ENCODE measurements at places on chromosomes 1 and 21.

DNA sequence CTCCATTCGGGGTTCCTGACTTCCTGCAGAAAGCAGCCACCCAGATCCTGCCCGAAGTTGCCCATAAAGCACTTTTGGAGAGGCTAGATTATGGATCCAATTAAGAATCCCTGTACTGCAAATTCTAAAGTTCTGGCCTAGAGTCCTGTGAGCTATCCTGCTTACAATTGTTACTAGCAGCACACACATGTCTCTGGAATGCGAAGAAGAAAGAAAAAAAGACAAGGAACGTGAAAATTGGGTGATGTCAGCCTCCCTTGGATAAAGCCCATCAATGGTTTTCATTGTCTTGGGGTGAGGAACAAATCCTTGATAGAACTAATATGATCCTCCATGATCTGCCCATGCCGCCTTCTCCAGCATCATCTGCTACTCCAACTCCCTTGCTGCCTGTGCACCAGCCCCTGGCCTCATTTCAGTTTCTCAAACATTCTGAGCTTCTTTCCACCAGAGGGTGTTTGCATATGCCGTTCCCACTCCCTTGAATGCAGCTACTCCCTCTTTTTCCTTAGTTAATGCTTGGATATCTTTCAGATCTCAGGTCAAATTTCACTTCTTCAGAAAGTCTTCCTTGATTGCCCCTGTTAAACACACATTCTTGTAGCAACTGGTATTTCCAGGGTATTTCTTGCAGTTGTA lies 94.0 kb downstream of the ST6GALNAC5 start:
- DNase-seq: no peak

- DNase-seq: no peak
These were observed 543.5 kb downstream of the OMA1 start for GRCh38 chr1:58003059-58003458.

DNA sequence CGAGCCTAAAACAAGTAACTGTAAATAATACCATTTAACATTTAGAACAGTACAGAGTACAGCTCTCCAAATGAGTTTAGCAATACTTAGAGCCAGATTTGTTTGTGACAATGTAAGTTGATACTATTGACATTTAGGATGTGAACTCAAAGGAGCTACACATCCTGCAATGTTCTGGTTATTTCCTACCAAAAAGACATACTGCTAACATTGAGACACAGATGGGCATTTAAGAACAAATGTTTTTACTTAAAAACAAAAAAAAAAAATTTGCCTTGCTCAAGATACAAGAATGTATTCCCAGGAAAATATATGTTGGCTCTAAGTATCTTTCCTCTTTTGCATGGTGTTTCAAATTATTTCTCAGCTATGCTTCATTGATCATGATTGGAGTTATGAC lies 1464.8 kb upstream of the PRMT6 start:
- DNase-seq: no peak

DNA sequence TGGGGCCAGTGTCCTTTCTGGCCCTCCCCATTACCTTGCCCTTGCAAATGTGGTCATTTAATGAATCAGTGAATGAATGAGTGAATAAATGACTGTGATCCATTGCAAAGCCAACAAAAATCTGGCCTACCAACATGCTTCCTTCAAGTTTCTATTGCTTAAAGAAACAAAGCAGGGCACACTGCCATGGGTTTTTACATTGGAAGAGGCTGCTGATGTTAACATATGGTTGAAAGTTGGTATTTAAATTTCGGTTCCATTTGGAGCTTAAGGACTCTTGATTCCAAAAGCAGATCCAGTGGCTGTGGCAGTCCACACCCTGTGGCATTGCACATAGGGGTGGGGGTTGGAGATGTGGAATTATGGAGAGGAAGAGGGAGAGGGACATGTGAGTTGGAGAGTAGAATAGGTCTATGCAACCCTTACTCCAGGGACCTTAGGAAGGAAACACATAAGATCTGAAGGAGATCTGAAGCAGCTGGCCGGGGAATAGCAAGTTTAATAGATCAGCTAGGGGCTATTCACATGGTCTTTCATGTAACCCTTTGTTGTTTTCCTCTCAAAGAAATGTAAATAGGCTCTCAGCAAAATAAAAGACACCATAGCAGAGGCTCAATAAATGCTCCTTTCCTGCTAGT lies 7.2 kb downstream of the ABCA4 start:
- DNase-seq: no peak

GRCh38 chr1:119920104-119920968 lies 24.0 kb upstream of the ADAM30 start:
- no peak for DNase-seq

- no peak for DNase-seq
These were observed 84.1 kb downstream of the RGS2 start for GRCh38 chr1:192892934-192893333.

DNA sequence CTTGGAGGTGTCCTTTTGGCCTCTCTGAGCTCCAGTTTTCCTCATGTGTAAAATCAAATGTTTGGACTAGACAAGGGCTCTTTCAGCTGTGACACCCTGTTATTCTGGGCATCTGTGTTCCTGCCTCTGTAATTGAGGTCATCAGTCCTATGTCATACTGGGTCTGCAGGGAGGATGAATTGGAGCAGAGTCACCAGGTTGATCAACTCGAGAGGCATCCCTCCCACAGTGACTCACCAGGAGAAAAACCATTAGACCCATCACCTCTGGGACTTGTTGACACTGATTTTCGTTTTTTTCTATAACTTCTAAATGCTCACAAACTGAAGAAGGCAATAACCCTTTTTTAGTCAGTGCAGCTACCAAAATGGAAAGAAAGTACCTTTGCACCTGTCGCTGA lies 82.2 kb downstream of the ST6GALNAC5 start:
- no peak for DNase-seq

- no peak for DNase-seq
These were observed 67.5 kb downstream of the TRIM11 start for GRCh38 chr1:228339059-228339704.

- DNase-seq: no peak
These were observed 371.8 kb downstream of the HHAT start for GRCh38 chr1:210700511-210700910.

GRCh38 chr21:43741423-43742096 lies 22.6 kb downstream of the PDXK start:
- no peak for DNase-seq

- DNase-seq: no peak
These were observed 480.9 kb upstream of the ZRANB2 start for GRCh38 chr1:71561729-71562128.

DNA sequence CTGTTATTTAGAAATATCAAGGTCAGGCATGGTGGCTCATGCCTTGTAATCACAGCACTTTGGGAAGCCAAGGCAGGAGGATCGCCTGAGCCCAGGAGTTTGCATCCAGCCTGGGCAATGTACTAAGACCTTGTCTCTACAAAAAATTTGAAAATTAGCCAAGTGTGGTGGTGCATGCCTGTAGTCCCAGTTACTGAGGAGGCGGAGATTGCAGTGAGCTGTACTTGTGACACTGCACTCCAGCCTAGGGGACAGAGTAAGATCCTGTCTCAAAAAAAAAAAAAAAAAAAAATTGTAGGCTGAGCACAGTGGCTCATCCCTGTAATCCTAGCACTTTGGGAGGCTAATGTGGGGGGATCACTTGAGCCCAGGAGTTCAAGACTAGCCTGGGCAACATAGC lies 45.3 kb downstream of the PIK3CD start:
- DNase-seq: no peak

- no peak for DNase-seq
These were observed 266.9 kb downstream of the ASTN1 start for GRCh38 chr1:176897350-176898236.

GRCh38 chr21:34227386-34227852 lies 136.4 kb upstream of the KCNE2 start:
- no peak for DNase-seq

- DNase-seq: no peak
These were observed 107.3 kb downstream of the DUSP10 start for GRCh38 chr1:221634606-221635005.

- no peak for DNase-seq
These were observed 26.1 kb downstream of the NR5A2 start for GRCh38 chr1:200053646-200054045.

DNA sequence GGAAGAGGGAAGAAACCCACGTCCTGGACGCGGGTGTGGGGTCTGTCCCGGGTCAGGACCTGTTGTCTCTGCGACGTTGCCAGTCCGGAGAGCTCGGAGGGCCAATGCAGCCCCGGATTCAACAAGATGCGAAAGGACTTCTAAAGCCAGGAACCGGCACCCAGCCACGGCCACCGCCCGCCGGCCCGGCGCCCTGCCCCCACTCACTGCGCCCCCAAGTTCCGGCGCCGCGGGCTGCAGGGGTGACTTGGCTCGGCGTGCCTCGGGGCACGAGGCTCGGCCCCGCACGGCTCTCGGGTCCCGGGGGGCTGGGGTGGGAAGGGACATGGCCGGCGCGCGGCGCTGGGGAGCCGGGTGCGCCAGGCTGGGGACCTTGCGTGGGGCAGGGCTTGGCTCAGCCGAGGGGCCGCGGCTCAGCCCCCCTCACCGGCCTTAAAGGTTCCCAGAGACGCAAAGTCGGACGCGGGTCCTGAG lies 51.8 kb upstream of the H6PD start:
- no peak for DNase-seq

Measured in memory B cell (primary cell).